ENCODE measurements at places on chromosomes 7 and 10. TPM values are rescaled to one million over a fixed set of nuclear protein-coding genes. Genes with fewer than 3 reads are reported as not detected.
A peak's percentile ranks its signal among the peaks of the same experiment; 100 is the strongest.

- DNase-seq = no peak
Observed at GRCh38 chr10:8311526-8312070, 257.1 kb downstream of the GATA3 start.

- DNase-seq = peak; percentile 15
Observed at GRCh38 chr10:15254808-15255648, 86.5 kb upstream of the NMT2 start.

DNA sequence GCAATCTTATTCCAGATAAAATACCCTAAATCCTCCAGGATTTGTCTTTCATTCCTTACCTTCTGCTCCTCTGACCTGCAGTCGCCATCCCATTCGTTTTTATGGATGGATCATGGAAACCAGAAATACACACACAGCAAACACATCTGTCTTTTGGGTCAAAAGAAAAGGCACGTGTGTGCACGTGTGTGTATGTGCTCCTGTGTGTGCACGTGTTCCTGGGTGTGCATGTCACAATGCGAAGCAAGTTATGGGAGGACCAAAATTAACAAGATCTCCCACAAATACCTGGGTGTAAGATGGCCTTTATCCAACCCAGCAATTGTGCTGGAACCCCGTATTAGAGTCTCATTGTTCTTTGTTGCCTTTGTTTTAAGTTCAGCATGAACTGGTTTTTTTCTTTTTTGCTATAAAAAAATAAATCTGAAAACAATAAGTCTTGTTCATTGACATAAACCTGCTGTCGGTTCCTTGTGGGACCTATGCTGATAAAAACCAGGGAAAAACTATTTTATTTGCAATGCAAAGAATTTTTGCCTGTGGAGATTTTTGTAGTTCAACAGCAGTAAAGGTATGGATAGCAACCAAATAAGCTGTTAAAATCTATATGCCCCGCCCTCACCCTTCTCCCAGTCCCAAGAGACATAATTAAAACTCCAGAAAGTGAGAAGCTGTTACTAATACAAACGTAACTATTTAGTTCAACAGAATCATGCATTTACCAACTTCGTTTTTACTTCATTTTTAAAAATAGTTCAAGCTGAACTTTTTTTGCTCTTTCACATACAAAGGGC is 229.6 kb downstream of the CREB5 start:
- DNase-seq = no peak

- no peak for DNase-seq
Observed at GRCh38 chr7:29924006-29924405, 65.6 kb downstream of the SCRN1 start.

DNA sequence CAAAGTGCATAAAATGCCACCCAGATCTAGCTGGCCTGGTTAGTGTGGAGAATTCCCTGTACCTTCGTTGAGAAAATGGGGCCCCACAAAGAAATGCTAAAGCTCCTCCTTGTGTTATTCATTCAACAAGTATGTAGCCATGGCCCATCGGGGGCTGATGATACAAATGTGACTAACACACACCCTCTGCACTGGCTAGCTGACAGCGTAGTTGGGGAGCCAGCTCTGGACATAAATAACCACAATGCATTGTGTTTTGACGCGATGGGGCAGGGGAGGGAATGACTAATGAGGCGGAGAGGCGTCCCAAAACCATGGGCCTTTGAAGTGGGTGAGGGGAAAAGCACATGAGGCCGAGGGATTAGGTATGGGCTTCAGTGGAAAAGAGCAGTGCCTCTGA is 28.2 kb upstream of the ASL start:
- no peak for DNase-seq

Gene TMEM273
- total RNA-seq = 1.6 TPM

DNA sequence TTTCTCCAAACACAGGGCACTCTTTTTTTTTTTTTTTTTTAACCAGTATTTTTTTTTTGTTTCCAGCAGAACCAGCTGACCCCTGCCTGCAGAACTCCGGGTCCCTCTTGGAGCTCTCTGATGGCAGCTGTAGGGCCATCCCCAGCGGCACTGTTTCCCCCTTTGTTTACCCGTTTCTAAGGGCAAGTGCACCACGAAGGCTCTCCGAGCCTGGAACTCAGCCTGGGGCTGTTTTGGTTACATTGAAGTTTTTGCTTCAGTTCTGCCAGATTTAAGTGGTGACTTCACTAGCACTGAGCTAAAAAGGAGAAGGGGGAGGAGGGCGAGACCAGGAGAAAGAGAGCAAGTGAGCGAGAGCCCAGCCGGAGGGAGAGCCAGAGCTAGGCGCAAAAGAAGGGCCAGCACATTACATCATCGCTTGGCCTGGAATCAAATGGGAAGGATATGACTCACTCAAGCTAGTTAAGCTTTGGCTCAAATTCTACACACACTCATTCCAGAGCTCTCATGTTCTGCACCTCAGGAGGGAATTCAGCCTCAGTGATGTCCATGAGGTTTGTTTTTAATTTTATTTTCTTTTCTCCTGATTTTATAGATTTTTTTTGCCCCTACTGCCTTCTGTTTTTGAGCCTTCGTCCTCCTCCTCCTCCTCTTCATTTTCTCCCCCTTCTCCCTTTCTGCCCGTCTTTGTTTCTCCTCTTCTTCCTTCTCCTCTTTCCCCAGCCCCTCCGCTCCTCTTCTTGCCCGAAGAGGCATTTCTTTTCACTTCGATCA is 272.3 kb downstream of the TRIL start:
- peak; percentile 52 for DNase-seq

GRCh38 chr10:53434413-53434812 is 661.8 kb upstream of the MBL2 start:
- DNase-seq = no peak

Gene ADAM12
- total RNA-seq = 9.0 TPM

DNA sequence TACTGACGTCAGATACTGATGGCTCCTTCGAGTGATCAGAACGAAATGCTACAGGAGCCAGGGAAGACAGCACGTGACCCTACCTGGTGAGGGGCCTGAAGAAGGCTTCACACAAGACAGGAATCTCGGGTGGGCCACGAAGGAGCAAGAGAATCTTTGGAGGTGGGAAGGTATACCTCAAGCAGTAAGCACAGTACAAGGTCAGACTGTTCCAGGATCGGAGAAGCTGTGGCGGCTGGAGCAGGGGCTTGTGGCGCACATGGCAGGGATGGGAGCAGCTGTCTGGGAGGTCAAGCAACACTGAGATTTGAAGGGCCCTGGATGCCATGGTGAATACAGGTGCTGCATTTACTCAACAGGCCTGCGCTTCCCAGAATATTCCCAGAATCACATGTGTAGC is 45.4 kb downstream of the C10orf143 start:
- no peak for DNase-seq

- no peak for DNase-seq
Observed at GRCh38 chr10:3766046-3766756, 18.8 kb downstream of the KLF6 start.

Gene GPR26
- 0.05 TPM for total RNA-seq

Gene NOD1
- 32.7 TPM for total RNA-seq

DNA sequence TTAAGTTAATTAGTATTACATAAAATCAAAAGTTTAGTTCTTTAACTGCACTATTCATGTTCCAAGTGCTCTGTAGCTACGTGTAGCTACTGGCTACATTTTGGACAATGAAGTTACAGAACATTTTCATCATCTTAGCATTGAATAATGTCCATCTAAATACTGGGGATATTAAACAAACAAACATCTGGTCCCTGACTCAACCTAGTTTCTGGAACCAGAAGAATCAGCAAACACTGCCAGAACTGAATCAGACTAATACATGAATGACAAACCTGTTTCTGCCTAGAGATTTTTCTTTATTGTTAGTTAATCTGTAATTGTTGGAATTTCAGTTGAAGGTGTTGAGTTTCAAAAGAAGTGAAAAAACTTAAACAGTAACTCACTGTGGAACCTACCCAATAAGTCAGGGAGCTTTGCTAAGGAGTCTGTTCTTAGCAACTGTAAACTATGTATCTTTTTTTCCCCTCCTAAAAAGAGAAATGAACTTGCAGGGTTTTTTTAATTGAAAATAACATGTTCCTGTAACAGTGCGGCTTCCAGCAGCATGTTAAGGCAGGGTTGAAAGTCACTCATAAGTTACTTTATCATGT is 58.3 kb downstream of the CDK13 start:
- no peak for DNase-seq

DNA sequence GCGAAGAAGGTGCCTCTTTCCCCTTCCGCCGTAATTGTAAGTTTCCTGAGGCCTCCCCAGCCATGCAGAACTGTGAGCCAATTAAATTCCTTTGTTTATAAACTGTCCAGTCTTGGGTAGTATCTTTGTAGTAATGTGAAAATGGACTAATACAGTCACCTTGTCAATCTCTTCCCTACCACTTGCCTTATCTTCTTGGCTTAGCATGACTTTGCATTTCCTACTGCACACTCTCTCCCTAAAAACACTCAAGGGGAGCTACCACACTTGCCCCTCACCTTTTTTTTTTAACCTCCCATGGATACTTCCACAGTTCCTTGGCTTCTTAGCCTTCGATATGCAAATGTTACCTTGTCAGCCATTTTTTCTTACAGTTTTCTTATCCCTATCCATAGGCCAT is 7.4 kb upstream of the CDK6 start:
- no peak for DNase-seq

- no peak for DNase-seq
Observed at GRCh38 chr10:86162036-86162435, 204.6 kb downstream of the GRID1 start.

DNA sequence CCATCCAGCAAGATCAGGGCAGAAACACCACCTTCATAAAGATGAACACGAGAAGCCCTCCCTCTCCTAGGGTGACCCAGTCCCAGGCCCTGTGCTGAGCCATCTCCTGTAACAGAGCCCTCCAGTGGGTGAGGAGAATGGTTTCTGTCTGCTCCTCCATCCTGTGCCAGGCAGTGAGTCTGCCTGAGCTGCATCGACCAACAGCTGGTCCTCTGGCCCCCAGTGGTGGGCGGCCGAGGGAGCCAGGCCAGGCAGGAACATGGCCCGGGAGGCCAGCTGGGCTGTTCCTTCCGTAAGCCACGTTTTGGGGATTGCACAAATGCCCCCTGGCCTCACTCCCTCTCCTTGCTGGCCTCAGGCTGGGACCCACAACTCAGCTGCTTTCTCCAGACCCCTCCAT is 73.5 kb downstream of the GRB10 start:
- no peak for DNase-seq

Gene LRRC4
- total RNA-seq = 297 TPM

Gene SPDYE2
- not detected for total RNA-seq

- no peak for DNase-seq
Observed at GRCh38 chr7:55056577-55057480, 38.0 kb downstream of the EGFR start.

GRCh38 chr10:29734962-29735627 is 100.3 kb upstream of the SVIL start:
- peak; percentile 49 for DNase-seq
